ENCODE measurements at places on chromosomes 6 and 20.

- no peak for DNase-seq
Measured at GRCh38 chr6:116218172-116218633, 35.7 kb downstream of the TSPYL4 start.

DNA sequence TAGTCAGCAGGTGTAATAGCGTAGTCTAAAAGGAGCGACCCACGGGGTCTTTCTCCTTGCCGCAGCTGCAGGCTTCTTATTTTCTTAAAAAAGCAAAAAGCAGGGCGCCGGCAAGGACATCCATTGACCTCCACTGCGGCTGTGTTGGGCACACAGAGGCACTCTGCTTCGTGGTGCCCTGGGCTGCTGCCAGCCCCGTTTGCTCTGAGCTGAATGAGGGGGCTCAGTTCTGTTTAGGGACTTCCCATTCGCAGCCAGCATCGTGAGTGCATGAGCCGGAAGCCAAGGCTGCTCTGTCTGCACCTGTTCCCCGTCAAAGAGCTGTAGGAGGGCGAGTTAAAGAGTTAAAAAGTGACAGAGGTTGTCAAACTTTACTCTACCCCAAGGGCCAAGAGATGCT lies 1.7 kb upstream of the SLC22A2 start:
- no peak for DNase-seq

DNA sequence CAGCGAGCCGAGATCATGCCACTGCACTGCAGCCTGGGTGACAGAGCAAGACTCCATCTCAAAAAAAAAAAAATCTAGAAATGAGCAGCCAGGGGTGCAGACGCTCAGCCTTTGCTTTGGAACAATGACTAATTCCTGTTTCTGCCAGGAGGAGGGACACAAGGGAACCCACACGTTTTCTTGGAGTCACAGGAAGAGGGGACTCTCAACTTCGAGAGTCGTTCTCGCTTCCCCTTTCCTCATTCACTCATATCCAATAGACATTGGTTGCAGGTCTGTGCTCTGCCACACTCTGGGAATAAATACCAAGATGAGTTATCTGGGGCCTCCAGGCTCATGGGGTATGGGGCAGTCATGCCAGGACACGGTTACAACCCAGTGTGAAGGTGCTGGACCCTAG lies 91.5 kb upstream of the RREB1 start:
- no peak for DNase-seq

GRCh38 chr6:3226481-3227362 lies 731 bp downstream of the TUBB2B start:
- DNase-seq = no peak

DNA sequence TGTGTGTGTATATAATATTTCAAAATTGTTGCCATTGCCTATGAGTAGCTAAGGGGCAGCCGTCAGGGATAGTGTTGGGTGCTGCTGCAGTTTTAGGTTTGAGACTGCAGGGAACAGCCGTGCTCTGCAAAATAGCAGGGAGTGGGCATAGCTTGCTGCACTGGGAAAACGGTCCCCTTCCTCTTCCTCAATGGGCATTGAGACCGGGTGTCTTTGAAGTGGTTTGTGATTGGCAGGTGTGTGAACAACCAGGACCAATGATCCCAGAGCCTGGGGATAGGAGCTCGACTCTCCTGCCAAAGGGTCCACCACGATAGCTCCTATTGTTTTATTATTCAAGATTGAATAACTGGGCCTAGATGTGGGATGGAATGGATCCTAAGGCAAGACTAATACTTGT lies 5.1 kb upstream of the EBF4 start:
- DNase-seq = no peak

DNA sequence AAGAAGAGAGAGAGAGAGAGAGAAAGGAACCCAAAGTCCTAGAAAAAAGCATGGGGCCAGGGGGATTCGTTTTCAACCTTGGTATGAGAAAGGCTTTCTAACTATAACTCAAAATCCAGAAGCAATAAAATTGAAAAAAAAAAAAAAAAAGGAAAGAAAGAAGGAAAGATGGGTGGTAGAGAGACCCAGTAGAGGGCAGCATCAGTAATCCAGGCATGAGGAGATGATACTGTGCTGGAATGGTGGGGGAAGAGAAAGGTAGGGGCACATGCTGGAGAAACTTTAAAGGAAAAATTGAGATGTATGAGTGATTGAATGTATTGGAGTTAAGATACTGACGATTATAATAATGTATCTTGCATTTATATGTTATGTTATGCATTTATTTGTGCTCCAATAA lies 1040.7 kb upstream of the FLRT3 start:
- no peak for DNase-seq

DNA sequence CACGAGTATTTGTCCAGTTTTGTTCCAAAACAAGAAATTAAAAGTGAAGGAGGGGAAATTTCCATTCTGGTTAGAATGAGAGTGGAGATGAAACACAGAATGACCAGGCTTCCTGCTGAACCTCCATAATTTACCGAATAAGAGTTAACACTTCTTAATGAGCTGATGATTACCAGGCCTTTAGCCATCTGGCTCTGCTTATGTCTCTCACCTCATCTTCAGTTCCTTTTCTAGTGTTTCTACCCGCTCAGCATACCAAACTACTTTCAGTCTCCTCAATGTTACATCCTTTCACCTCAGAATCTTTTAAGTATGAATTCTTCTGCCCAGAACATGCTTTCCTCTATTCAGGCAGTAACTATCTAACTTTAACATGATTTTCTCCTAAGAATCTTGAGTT lies 209.0 kb upstream of the RSPO3 start:
- no peak for DNase-seq

DNA sequence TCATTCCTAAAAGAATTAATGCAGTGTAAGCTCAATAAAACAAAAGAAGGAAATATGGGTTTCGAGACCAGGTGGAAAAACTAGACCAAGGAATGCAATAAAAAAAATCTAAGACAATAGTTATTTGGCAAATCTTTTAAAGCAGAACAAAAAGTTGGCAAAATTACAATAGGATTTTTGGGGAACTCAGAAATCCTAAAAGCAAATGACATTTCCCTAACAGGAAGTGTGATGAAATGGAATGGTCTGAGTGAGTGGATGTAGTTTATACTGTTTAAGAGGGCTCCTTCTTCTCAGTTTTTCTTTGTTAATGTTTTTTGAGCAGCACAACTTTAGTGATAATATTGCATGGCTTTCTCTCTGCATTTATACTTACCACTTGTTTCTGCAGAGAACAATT lies 190.0 kb downstream of the PLCB4 start:
- DNase-seq = no peak

- DNase-seq = no peak
Measured at GRCh38 chr6:87291883-87292282, 30.5 kb upstream of the SMIM8 start.

GRCh38 chr20:38471987-38472512 lies 593 bp upstream of the RALGAPB start:
- DNase-seq = no peak

DNA sequence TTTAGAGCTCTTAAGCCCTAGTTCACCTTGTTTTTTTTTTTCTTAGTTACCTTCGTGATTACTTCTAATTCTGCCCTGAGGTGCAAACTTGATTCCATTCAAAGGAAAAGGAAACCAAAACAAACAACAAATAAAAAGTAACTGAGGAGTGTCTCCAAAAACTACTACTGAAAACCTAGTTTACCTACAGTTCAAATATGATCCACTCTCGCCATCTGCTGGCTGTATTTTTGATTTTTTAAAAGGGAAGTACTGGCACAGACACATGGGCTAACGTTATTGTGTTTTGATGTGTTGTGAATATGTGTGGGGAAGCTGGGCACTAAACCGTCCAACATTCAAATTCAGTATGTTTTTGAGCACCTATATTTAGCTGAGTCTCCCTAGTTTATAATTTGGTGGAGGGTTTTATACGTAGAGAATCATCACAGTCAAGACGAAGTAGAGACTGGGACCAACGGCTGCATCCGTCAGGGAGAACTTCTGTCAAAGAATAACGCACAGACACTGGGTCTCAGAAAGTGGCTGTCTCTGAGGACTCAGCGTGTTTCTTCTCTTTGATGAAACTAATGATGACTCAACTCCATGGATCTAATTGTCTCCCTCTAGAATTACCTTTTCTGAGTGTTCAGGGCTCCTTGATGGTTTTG lies 373.5 kb upstream of the BTBD3 start:
- no peak for DNase-seq

DNA sequence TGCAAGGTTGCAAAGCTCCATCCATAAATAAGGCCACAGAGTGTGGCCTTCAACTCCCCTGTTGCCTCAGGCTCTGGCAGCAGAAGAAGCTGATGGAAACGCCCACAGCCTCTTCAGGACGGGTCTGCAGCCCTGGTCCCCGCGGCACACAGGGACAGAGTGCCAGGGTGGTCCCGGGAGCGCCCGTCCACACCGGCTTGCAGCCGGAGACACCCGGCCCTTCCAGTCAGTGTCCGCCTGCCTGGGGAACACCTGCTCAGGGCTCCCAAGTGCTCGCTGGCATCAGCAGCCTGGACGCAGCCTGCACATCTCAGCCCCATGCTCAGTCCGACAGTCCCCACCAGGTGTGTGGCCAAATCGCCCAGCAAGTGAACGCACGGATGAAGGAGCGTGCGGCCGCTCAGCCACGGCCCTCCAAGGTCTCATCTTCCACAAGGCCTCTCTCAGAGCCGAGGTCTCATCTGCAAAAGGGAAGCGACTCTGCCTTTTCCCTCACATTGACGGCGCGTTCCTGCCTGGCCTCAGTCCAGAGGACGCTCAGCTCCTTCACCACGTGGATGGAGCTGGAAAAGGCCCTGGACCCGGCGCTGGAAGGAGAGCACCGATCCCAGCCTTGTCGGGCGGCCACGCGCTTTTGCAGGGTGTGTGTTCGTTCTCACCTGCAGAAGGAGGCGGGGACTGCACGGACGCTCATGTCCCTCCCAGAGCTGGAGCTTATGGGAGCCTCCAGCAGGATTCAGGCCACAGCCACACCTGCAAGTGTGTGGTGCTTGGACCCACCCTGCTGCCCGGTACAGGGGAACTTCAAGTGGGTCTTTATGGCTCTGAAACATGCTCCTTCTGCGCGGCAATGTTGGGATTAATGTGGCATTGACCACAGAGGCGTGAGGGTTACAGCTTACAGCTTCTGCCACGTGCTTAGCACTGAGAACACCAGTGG lies 180.4 kb downstream of the DLL1 start:
- no peak for DNase-seq

GRCh38 chr6:168598251-168599117 lies 157.5 kb downstream of the SMOC2 start:
- DNase-seq = no peak

DNA sequence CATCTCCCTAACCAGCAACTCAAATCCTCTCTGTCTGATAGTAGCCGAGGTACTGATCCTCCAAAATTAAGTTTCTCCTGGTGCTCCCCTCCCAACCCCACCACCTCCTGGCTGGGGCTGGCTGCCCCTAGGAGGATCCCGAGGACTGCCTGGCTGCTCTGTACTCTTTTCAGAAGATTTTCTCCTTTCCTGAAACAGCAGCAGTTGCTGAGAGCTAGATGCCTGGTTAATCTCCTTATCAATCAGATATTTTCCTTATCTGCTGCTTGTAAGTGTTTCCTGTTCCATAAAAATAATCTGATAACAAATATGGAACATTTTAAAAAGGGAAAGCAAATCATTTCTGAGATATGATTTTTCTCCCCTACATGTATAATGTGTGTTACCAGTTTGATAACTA lies 52.8 kb downstream of the ZMYND8 start:
- no peak for DNase-seq

GRCh38 chr6:105077596-105078385 lies 102.0 kb downstream of the POPDC3 start:
- DNase-seq = no peak

- DNase-seq = no peak
Measured at GRCh38 chr6:131729550-131729949, 18.7 kb upstream of the CTAGE9 start.

GRCh38 chr6:73064266-73064665 lies 161.0 kb downstream of the KHDC1L start:
- DNase-seq = no peak

DNA sequence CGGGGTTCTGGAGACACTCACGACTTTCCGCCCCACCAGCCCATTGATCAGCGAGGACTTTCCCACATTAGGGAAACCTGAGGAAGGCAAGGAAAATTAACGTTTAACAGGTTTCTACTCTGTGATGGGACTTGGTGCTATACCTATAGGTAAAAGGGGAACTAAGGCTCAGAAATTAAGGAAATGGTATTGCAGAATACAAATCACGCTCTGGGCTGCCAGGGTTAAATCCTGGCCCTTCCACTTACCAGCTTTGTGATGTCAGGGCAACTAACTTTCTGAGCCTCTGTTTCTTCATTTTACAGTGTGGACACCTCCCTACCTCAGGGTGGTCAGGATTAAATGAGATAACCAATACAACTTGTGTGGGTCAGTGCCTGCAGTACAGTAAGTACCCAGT lies 8.8 kb downstream of the GNL1 start:
- no peak for DNase-seq

- DNase-seq = no peak
Measured at GRCh38 chr6:41157323-41157722, 3.2 kb upstream of the TREML1 start.

GRCh38 chr6:151323791-151324487 lies 67.4 kb downstream of the ZBTB2 start:
- DNase-seq = peak; percentile 62

- DNase-seq = no peak
Measured at GRCh38 chr6:105499931-105500330, 97.0 kb upstream of the PREP start.

DNA sequence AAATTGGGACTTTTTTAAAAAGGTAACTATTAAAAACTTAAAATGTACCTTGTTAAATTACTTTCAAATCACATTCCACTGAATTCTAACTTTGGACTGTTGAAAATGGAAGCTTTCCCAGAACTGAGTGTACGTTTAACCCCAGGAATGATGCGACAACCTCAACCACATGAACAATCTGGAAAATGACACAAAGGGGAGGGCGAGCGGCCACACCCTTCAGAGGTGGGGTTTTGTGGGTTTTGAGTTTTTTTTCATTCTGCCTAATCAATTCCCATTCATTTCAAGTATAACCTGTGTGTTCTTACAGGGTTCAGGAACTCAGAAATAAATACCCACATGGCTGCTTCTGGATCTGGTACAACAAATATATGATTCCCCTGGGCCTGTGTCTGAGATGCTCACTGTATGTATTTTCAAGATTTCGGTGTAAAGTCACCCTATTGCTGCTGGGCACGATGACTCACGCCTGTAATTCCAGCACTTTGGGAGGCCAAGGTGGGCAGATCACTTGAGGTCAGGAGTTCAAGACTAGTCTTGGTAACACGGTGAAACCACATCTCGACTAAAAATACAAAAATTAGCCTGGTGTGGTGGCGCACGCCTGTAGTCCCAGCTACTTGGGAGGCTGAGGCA lies 21.6 kb downstream of the CNKSR3 start:
- no peak for DNase-seq

- DNase-seq = no peak
Measured at GRCh38 chr20:23079016-23079351, 7.1 kb downstream of the CD93 start.

DNA sequence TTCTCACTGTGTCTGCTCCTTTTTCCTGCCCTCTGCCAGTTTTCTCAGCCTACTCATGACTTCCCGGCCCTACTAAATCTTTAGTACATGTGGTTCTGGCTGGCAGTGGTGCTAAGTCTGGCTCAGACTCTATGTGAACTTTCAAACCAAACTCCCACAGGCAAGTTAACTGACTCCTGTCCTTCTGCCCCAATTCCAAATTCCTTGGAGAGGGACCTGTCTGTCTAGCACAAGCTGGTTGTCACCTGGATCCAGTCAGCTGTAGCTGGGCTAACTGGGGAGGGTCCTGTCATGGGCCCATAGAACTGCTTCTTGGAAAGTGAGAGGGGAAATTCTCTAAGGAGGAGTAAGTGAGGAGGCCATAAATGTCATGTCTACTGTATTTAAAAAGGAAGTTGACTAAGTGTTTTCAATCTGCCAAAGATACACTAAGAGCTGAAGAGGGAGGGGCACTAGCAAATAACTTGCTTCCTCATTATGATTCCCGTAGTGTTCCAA lies 240.1 kb downstream of the KCNQ5 start:
- no peak for DNase-seq
